ENCODE measurements at places on chromosomes 6 and 20.

GRCh38 chr20:37359836-37360235, 13.9 kb downstream of the SRC start:
- no peak for DNase-seq

DNA sequence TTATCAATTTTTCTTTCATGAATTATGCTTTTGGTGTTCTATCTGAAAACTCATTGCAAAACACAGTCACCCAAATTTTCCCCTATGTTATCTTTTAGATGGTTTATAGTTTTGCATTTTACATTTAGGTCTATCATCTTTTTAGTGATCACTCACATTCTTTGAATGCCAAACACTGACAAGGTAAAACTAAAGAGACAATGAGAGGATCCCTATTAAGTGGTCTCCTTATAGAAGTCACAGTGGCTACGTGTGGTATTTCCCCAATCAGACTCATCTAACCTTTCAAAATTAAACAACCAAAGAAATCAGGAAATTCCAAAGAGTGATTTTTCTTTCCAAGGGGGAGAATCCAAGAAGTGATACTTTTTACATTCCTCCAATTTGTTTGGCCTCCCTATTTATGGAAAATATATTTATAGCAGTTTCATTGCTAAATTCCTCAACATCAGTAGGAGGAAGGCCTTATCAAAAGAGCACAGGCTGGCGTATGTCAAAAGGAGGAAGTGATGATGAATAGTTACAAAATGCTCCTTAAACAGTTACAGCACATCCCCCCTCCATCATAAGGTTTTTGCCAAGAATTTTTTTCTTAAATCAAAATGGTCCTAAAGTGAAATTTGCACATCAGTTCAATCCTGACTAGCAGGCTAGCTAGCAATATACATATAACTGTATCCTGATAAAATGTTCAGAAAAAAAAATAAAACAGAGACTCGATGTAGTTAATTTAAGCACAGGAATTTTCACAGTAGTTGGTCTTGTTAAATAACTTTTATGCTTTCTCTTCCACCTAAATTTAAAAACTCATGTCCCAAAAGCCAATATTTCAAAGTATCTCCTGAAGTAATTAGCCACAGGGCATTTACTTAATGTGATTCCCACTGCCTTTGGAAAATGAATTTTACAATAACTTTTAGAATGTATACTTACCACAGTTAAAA, 76.2 kb upstream of the IPCEF1 start:
- DNase-seq, result no peak

- DNase-seq, result no peak
Measured at GRCh38 chr6:134774201-134774638, 175.7 kb downstream of the ALDH8A1 start.

GRCh38 chr6:43761666-43762409, 8.2 kb upstream of the VEGFA start:
- DNase-seq, result no peak

GRCh38 chr6:69729870-69730449, 66.8 kb downstream of the LMBRD1 start:
- DNase-seq, result peak; percentile 26

DNA sequence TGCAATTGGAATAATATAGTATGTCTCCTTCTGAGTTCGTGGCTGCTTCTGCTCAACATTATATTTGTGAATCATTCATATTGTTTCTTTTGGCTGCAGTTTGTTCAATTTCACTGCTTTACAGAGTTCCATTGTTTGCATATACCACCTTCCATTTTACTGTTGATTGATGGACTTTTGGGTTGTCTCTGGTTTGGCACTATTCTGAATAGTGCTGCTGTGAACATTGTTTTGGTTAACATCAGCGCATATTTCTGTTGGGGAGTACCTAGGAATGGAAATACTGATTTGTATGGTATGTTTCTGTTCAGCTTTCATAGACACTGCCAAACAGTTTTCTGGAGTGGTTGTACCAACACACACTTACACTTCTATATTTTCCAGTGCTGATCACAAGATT, 46.9 kb downstream of the UST start:
- no peak for DNase-seq

GRCh38 chr20:51660672-51661608, 107.2 kb downstream of the ATP9A start:
- no peak for DNase-seq

- no peak for DNase-seq
Measured at GRCh38 chr20:10653599-10654249, 20.1 kb downstream of the JAG1 start.
